Cerebellar nuclear complex (tissue), 1 donor: ENCODE measurements at places on chromosomes 3 and 15.

DNA sequence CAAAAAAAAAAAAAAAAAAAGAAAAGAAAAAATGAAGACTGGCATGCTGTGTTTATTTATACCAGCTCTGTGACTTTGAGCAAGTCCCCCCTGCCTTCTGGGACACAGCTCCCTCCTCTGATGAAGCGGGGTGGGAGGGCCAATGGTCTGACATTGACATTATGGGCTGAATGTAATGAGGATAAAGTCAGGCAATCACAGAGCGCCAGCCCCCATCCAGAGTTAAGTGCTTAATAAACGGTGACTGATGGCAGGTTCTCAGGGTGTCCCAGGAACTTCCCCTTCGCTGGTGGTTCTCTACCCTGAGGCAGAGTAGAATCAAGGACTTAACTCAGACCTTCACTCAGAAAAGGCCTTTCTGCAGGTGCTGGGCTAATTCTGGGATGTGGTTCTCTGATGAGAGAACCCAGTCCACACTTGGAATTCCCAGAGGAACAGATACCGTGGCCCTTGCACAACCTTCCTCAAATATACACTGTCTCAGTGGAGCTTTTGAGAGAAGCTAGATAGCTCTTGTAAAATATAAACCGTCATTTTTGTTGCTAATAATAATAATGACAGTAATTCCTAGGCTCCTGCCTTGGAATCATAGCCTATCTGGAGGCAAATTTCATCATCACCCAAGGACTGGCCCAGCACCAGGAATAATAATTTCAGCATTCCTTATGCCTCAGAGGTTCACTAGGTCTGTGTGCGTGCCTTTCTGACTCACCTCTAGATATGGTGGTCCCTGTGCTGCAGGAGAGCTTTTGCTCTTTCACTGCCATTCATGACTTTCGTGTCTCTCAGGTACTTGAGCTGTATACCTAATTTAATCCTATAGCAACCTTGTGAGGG lies 115.8 kb downstream of the RPLP1 start:
- DNase-seq, result no peak

- DNase-seq, result no peak
These were observed 180.6 kb downstream of the IL5RA start for GRCh38 chr3:2929574-2929973.

- DNase-seq, result no peak
These were observed 171.1 kb upstream of the CCDC54 start for GRCh38 chr3:107206141-107206540.

GRCh38 chr3:146476094-146476740 lies 6.9 kb upstream of the PLSCR2 start:
- no peak for DNase-seq

- DNase-seq, result no peak
These were observed 48.8 kb upstream of the LRRFIP2 start for GRCh38 chr3:37223141-37223558.

DNA sequence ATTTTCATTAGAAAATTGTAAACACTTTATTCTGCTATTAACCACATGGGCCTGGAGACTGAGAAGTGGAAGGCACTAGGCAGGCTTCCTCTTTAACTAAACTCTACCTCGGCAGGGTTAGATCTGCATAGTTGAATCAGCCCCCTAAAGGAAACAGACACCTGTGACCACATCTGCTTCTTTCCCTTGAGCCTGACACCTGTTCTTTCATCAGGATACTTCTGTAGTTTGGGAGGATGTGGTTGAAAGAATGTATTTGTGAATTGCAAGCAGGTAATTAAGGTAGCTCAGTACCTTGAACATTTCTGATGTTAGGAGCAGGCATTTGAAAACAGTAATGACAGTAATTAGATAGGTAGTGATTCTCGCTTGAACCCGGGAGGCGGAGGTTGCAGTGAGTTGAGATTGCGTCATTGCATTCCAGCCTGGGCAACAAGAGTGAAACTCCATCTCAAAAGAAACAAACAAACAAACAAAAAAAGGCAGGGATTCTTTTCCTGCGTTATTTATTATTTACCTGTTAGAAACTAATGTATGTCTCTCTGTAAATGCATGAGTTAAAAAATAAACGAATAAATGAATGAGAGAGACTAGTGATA lies 468.5 kb downstream of the NLGN1 start:
- no peak for DNase-seq

- DNase-seq, result no peak
These were observed 215.0 kb downstream of the PTPRG start for GRCh38 chr3:61776390-61776789.

DNA sequence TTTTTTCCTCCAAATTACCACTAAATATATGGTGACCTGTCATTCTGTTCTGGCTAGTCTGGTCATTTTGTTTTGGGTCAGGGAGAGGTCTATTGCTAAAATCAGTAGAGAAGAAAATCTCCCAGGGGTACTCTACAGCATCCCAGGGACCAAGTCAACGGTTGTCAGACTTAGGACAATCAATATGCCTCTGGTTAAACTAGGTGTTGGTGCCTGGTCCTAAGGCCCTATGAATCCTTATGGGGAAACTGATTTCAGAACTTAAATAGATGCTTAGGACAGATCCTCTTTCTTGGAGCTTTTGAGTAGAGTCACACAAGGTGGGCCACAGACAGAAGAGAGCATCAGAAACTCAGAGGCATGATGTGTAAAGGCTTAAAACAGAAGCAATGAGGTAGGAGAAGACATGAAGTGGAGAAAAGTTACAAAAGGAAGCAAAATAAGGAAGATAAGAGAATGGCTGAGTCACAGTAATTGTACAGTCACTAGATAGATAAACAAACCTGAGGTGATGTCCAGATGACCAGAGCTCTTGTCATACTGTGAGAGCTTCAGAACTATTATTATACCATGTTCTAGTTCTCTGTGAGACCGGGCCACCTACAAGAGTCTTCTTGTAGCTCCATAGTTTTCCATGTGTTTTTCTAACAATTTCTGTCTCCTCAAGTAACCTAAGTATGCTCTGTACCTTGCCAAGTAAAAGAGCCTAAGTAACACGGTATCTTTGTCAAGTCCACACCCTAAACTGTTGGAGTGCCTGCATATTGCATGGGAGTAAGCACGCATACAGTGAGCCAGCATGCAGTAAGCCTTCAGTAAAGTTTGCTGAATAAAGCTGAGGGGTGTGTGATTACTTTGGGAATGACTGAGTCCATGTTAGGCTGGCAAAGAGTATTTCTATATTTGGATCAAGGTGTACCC lies 44.6 kb upstream of the LEKR1 start:
- DNase-seq, result no peak

- no peak for DNase-seq
These were observed 255.0 kb upstream of the ROPN1 start for GRCh38 chr3:124246949-124247348.

DNA sequence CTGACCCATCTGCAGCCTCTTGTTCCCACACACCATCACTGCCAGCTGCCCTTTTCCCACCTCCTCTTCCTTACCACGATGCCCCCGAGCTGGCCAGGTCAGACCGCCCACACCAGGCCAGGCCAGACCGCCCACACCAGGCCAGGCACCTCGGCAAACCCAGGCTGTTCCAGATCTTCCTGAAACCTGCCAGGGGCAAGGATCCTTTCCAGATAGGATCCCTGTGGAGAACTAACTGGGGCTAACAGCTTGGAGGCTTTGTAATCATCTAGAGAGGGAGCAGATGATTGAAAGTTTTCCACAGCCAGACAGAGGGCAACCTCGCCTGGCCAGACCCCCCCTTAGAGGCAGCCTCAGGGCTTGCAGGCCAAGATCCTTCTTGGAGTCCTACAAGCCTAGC lies 287.3 kb upstream of the TLE3 start:
- no peak for DNase-seq

DNA sequence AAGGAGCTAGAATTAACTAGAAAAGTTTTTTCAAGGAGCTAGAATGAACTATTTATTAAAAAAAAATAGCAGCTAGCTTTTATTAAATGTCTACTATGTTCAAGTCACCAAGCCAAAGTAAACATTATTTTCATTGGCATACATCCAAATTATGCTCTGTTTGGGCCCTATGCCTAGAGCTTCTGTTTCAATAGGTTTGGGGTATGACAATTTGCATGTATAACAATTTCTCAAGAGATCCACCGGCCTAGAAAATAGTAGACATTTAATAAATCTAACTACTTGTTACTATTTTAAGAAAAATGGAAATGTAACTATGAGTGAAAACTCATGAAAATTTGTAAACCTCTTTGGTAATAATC lies 8.0 kb downstream of the GABRR3 start:
- no peak for DNase-seq

DNA sequence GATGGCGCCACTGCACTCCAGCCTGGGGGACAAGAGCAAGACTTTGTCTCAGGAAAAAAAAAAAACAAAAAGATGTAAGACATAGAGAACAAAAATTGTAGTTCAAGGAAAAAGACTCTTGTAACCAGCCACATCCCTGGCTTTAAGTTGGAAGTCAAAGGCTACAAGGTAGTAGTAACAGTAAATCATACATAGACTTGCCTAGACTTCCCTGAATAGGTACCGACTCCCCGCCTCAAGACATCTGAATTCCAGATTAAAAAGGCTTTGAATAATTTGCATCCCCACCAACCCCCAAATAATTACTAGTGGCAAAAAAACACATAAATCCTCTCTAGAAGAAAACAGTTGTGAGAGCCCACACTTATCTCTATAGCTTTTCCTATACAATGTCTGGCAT lies 55.6 kb downstream of the INO80 start:
- DNase-seq, result no peak

- no peak for DNase-seq
These were observed 138.9 kb upstream of the FRMD4B start for GRCh38 chr3:69524816-69525215.

DNA sequence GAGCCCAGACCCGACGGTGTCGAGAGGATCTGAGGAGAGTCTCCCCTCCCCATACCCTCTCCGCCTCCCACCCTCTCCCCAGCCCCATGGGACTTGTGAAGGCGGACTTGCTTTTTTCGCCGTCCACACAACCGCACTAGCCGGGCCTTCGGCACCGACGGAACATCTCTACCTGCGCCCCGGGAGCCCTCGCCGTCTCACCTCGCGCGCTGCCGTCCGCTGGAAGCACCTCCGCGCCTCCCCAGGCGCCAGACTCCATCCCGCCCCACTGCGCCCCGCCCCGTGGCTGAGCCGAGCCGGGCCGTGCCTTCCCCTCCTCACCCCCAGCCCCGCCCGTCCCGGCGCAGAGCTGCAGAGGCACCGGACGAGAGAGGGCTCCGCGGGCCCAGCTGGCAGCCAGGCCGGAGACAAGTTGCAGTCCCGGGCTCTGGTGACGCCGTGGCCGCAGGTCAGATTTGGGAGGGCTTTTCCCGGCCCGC lies at the start of the genes DUOX1 and DUOXA1:
Gene DUOX1, plus strand, starts transcription at position 344 of the 479 bp plus-strand sequence. CDS start 1,973 bp downstream, outside the sequence.
Gene DUOXA1, minus strand, starts transcription at position 229 of the 479 bp plus-strand sequence. CDS start 6,865 bp downstream, outside the sequence.
- no peak for DNase-seq

- DNase-seq, result no peak
These were observed 271.7 kb upstream of the GBE1 start for GRCh38 chr3:82033186-82033585.

DNA sequence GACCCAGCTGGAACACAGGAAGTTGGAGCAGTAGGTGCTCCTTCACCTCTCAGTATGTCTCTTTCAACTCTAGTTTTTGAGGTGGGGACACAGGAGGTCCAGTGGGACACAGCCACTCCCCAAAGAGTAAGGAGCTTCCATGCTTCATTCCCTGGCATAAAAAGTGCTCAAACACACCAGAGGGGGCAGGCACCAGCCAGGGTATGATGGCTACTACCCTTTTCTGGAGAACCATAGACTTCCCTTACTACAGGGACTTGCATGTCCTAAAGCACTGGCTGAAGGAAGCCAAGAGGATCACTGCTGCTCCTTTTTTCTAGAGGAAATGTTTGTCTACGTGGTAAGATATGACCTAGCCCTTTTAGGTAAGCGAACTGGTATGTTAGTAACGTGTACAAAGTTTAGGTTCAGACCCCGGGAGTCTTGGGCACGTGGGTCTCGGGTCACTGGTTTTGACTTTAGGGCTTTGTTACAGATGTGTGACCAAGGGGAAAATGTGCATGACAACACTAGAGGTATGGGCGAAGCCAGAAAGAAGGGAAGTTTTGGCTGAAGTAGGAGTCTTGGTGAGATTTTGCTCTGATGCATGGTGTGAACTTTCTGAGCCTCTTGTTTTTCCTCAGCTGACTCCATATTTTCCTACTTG lies 11.9 kb downstream of the IL17RB start:
- DNase-seq, result no peak

GRCh38 chr3:43793648-43794372 lies 103.1 kb downstream of the ABHD5 start:
- no peak for DNase-seq

GRCh38 chr3:72990701-72991395 lies 5.8 kb upstream of the PPP4R2 start:
- no peak for DNase-seq

GRCh38 chr3:35638980-35639253 lies 408 bp upstream of the ARPP21 start:
- no peak for DNase-seq

DNA sequence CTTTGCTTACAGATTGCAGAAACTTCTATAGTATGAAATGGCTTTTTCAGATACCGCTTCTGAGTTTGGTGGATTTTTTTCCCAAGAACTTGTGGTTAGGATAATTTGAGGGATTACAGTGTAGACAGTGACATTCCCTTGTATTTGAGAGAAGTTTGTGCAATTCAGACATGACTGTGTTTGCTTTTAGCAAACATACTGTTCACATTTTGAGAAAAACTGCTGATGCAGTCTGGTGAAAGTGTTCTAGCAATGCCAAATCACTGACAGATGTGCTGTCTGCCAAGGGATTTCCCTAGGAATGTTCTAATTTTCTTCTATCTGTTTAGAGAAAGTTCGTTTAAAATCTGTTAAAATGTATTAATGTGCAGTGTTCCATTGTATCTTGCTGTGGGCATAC lies 652.6 kb downstream of the FHIT start:
- DNase-seq, result no peak

GRCh38 chr3:107910713-107911259 lies 180.0 kb downstream of the CD47 start:
- no peak for DNase-seq

DNA sequence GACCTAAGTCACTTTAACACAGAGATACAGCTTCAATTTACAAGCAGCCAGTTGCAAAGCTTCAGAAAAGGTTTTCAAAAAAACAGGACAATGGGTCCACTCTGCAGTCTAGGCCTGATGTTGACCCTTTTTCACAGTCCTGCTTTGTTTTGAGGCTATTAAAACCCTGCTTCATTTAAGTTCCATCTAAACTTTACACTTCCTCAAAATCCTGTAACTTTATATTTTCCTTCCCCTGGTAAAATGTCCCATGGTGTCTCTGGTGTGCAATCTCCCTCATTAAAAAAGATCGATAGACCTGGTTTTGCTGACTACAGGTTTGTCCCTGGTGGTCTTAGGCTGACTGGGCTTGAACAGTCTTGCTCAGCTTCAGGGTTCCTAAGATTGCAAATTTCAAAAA lies 5.1 kb upstream of the RPL14 start:
- no peak for DNase-seq

- DNase-seq, result no peak
These were observed 5.7 kb downstream of the PCCB start for GRCh38 chr3:136255672-136256406.

GRCh38 chr3:127082066-127082465 lies 99.2 kb downstream of the PLXNA1 start:
- no peak for DNase-seq

DNA sequence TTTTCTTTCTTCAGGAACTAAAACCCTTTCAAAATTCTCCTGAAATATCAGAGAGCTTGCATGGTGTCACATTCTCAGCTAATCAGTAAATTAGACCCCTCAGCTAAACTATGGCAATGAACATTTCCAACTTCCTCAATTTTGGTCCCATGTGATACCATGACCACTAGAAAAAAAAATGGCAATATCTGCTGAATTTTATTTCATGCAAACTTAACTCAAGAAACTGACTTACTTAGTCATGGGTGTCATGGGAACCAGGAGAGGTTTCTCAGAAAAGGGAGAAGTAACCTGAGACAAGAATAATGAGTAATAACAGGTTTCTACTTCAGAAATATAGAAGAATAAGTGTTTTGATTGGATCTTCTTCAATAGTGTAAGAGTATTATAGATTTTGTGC lies 784.6 kb upstream of the ALCAM start:
- no peak for DNase-seq
